ENCODE measurements at places on chromosomes 6 and 20.

DNA sequence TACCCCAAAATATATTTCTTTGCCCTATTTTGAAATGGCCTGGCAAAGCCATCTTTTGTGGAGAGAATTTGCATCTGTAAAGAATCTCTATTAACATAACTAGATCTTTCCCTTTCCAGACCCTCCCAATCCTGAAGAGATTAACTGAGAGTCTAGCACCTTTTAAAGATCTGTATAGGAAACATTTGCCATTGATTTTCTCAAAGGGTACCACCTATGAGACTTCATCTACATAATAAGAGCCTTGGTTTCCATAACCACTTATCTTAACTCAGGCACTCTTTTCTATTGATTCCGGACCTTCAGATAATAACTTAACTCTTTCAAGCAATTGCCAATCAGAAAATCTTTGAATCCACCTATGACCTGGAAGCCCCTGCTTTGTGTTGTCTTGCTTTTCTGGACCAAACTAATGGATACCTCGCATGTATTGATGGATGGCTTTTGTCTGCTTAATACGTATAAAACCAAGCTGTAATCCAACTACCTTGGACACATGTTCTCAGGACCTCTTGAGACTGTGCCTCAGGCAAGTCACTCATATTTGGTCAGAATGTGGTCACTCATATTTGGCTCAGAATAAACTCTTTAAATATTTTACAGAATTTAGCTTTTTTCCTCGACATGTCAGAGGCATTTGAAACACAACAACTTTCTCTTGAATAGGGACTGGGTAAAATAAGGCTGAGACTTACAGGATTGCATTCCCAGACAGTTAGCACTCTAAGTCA, 31.4 kb downstream of the SLC22A2 start:
- no peak for DNase-seq

DNA sequence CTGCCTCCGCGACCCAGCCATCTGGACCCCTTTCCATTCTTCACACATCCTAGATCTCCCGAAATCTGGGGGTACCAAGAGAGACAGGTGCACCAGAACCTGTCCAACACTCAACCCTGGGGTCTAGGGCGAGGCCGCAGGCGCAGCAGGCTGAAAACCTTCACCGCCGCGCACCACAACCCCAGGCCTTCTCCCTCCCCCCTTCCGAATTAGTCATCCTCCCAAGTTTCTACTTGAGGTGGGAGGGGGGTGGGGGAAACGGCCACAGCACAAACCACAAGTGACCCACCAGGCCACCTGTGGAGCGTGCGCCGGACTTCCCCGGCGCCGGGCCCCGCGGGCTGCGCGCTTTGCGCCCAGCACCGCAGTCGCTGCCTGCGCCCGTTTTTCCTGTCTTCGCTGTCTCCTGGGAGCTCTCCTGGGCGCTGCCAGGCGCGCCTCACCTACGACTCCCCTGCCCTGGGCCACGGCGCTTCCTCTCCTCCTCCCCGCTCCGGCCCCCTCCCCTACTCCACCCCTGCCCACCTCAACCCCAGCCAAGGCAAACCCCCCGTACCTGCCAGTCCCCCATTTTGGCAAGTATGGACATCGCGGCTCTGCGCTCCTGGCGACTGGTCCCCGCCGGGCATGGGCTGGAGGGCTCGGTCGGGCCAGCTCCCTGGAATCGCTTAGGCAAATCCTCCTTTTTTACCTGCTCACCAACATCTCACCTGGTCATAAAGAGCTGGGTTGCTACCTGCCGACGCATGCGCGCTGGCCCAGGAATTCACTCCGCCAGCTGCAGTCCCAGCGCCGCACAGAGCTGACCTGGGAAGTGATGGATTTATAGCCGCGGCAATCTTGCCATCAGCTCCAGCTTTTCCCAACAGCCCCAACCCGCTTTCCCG, 4.2 kb upstream of the TFAP2A start:
- peak; percentile 86 for DNase-seq

- no peak for DNase-seq
Measured at GRCh38 chr20:3765171-3765882, 2.2 kb downstream of the ADISSP start.

GRCh38 chr6:162917506-162917905, 189.7 kb downstream of the PACRG start:
- no peak for DNase-seq

- no peak for DNase-seq
Measured at GRCh38 chr6:3011592-3011991, 11.9 kb downstream of the NQO2 start.

DNA sequence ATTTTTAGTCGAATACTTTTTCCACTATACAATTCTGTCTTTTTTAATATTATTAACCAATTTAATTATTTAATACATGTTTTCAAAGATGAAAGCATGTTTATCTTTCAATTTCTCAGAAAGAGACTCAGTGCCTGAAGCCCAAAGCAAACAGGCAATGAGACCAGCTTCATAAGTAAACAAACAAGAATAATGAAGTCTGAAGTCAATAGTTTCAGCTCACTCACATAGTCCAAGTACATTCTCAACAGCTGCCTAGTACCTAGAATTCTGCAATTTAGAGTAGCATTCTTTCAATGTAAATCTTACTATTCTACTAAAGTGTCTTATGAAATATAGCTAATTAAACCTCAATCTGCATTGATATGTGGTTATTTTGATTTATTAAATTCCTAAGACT, 626.5 kb upstream of the NRSN1 start:
- DNase-seq = no peak
